ENCODE measurements at places on chromosomes 3 and 15.

DNA sequence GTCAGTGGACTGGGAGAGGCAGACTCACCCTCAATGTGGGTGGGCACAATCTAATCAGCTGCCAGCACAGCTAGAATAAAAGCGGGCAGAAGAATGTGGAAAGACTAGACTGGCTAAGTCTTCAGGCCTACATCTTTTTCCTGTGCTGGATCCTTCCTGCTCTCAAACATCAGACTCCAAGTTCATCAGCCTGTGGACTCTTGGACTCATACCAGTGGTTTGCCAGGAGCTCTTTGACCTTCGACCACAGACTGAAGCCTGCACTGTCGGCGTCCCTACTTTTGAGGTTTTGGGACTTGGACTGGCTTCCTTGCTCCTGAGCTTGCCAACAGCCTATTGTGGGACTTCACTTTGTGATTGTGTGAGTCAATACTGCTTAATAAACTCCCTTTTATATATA lies 68.0 kb downstream of the CNTN3 start:
- DNase-seq, result no peak

GRCh38 chr3:197219619-197220018 lies 78.8 kb downstream of the DLG1 start:
- DNase-seq, result no peak

DNA sequence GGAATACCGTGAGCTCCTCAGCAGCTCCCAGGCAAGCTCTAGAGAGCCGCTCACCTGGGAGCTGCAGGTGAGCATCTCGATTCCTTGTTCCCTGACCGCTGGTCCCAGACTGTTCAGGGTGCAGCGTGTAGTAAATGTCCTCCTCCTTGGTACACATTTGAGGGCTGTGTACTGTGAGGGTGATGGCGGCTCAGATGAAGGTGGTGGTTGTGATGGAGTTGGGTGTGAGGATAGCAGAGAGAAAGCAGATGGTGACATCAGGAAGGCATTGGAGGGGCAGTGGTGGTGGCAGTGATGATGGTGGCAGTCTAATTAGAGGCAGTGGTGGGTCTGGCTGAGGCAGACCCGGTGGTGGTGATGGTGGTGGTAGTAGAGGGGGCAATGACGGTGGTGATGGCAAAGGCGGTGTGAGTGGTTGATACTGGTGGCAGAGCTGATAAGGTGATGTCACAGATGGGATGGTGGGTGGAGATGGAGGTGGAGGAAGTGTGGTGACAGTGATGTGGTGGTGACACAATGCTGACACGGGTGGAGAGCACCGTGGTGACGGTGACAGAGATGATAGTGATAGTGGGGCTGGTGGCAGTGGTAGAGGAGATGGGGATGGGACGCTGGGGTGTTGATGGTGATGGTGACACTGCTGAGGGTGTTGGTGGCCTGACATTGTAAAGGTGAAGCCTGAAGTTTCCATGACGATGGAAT lies at the start of gene DNAJB8:
DNAJB8 (minus strand) TSS at position 51 of the 702 bp plus-strand sequence. CDS start 3,645 bp downstream, outside the sequence.
- DNase-seq, result no peak

DNA sequence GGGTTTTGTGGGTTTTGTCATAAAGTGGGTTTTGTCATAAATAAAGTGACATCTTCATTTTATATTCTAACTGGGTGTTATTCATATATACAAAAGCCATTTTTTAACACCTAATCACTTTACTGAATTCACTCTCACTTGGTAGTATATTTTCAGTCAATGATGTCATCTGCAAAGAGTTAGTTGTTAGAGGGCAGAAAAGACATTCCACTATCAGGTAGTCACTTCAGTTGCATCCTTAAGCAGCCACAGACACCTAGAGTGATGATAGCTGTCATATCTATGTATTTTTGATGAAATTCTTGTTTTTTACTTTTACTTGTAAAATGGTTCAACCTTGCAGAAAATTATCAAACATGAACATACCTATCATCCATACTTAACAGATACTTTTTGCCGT lies 89.0 kb downstream of the DHX36 start:
- no peak for DNase-seq

DNA sequence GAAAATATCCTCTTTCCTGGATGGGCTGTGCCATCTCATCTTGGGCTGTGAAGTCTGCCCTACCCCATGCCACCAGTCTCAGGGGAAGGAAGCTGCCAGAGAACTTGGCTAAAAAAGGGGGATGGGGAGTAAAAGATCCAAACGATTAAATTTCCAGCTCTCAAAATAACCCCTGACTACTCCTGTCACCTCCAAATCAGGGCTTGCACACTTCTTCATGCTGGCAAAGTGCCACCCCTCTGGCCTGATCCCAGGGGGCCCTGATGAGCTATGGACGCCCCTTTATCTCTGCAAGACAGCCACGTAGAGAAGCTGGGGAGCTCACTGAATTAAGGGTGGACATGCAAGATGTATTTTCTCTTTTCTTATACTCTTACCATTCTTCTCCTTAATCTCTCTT lies 1.2 kb upstream of the MLF1 start:
- no peak for DNase-seq

DNA sequence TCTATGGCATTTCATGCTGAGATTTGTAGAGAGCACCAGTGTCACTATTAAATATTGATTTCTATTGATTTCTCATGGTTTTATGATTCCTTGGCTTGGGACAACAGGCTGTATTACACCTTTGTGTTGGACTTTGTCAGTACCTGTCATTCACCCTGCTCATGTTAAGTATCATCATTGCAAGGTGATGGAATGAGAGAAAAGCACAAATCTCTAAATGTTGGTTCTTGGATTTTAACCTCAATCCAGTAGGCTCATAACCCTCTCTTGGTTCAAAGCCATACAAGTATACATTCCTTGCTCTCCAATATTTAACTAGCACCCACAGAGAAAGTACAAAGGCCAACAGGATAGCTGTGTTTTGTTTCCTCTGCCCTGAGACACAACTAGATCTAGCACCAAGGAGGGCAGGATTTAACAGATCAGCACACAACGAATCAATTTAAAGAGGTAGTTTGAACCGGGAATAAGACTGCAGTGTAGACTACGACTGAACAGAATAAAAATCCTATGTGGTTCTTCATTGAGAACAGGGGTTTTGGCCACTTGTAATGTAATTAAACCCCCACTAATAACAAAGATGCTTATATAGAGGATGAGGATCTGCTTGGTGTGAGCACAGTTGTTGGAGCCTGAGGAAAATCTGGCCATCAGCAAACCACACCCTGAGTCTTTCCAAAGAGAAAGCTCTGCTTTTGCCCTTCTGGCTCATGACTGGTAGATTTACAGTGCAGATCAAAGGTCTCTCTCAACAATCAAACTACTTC lies 78.0 kb upstream of the TNFSF10 start:
- DNase-seq, result no peak

DNA sequence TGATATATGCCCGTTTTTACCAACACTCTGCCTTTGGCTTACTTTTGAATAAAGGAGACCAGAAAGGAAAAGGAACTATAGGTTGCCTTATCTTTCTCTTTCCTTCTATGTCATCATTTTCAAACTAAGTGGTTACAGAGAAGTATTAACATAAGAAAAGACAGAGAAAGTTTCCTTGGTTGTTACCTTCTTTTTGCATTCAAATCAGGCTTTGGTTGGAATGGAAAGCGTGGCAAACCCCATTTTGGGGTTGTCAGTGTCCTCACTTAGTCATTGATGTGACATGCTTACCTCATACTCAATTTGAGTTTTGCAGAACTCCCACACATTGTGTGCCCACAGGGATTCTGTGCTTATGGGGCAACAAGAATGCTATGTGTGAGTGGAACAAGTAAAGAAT lies 3.7 kb upstream of the THRB start:
- DNase-seq, result no peak
